ENCODE measurements at places on chromosomes 6 and 20.

DNA sequence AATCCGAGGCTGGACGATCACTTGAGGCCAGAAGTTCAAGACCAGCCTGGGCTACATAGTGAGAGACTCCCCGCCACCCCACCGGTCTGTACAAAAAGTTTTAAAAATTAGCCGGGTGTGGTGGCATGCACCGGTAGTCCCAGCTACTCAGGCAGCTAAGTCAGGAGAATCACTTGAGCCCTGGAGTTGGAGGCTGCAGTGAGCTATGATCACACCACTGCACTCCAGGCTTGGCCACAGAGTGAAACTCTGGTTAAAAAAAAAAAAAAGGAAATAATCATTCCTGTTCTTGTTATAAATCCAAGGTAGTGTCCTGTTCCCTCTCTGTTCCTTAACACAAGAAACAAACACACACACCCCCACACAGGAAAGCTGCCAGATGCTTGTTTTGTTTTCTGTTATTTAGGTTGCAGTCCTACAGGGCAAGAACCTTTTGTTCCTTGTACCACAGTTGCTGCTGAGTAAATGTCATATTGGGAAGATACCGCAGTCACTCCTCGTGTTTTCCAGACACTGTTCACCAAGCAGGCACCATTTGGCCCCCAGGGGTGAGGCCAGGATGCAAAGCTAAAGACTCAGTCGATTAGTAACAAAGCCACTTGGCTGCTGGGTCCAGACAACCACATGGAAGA lies 28.9 kb downstream of the ASIP start:
- DNase-seq: no peak

DNA sequence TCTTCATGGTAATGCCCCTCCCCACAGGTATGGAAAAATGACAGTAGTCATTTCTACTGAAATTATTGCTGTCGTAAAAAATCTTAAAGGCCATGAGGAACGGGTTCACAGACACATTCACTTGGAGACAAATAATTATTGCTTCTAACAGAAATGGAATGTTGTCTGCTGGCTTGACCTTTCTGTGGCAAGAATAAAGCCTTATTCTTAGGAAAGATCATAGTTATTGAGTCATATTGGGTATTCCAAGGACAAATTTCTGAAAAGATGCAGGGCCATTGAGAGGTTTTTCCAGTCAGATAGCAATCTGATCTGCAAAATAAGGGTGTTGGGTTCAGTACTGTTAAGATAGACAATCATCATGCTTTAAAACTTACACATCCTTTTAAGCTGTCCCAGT lies 29.2 kb downstream of the AKAP7 start:
- no peak for DNase-seq

- DNase-seq: peak; percentile 95
Observed at GRCh38 chr6:30614843-30615218, 2.2 kb downstream of the PPP1R10 start.

GRCh38 chr6:23522792-23523547 lies 603.0 kb upstream of the NRSN1 start:
- no peak for DNase-seq

DNA sequence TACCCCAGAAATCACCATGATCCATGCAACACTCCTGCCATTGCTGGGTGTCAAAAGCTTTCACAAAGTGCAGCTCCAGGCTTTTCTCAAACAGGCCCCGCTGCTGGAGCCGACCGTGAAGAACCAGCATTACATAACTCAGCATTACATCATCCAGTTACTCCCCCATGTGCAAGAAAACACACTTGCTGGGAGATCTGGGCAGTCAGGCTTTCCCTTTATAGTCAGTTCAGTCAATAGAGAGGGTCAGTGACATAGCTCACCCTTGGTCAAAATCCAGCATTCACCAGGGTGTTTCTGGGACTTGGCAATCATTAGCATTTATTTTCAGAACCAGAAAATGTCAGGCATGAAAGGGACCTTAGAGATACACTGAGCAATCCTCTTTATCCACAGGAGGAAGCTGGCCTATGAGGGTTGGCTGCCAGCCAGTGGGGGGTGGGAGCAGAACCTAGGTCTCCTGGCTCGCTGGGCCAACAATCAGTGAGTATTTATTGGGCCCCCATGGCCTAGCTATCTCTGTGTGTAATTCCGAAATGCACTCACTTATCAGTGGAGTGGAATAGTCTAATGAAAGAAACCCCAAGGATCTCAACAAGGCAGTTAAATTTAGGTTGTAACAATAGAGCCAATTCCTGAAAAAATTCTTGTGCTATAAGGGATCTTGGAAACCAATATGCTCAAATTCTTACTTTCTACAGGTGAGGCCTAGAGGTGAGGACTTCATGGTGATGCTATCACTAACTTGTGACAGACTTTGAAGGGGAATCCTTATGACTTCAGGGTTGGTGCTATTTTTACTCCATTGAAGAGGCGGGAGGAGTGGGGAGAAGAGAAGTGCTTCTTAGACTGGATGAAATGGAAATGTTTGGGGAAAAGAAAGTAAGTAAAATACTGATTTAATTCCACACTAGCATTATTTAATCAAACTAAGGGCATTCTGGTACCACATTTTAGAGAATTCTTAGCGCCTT lies 54.6 kb downstream of the LYRM4 start:
- no peak for DNase-seq

DNA sequence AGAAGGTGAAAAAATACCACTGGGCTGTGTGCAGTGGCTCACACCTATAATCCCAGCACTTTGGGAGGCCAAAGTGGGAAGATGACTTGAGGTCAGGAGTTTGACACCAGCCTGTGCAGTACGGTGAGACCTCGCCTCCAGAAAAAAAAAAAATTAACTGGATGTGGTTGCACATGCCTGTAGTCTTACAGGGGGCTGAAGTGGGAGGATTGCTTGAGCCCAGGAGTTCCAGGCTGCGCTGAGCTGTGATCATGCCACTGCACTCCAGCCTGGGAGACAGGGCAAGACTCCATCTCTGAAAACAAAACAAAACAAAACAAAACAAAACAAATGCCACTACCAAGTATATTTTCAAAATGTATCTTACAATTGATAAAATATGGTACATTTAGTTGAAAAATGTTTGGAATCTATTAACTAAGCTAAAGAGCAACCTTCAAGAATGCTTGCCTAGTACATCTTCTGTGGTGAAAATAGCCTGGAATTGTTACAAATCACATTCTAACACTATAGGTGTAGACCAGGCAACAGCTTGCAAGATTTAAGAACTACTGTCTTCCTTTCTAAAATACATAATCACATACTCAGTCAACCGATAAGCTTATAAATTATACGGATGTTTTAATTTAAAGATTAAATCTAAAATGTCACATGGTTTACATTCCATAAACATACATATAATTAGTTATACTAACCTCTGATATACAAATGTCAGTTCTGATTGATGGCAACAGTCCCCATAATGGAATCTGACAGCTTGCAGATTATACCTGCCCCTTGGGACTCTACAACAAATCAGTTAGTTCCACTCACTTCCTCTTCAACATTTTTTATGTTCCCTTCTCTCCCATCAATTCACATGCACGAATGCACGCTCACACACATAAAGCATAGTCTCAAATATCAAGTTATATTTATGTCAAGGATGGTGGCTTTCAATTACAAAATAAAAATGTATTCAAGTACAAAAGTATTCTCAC lies 150.8 kb downstream of the ASCC3 start:
- no peak for DNase-seq

DNA sequence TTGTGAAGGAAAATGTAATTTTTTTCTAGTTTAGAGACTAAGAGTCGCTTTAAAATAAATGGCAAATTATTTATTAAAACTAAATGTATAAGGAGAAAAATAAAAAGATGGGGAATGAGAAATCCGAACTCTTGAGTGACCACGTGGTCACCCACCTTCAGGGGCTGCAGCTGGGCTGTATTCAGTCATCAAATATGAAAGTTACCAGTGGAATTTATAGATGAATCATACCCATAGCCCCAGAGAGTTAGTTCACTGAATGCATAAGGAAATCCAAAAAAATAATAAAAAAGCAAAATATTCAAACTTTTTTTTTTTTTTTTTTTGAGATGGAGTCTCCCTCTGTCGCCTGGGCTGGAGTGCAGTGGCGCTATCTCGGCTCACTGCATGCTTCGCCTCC lies 947.7 kb upstream of the ADGRB3 start:
- no peak for DNase-seq

- DNase-seq: no peak
Observed at GRCh38 chr6:12603673-12604049, 112.9 kb upstream of the PHACTR1 start.

- no peak for DNase-seq
Observed at GRCh38 chr20:40682104-40682981, 6.7 kb downstream of the MAFB start.

- no peak for DNase-seq
Observed at GRCh38 chr20:62776035-62776691, 20.1 kb upstream of the MRGBP start.

GRCh38 chr6:72245565-72245964 lies 359.2 kb downstream of the RIMS1 start:
- no peak for DNase-seq

DNA sequence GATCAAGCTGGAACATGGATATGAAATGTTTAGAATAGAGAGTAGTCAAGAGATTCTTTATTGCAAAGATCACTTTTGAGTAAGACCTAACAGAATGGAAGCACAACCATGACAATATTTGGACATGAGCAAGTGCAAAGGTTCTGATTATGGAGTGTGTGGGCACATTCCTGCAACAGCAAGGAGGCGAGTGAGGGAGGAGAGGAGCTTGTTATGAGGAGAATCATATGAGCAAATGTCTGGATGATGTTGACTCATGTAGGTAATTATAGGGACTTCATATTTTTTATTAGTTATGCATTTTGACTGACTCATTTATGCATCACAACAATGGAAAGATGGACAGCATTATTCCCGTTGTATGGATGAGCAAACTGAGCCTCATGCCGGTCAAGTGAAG lies 100.8 kb upstream of the SLC35B3 start:
- no peak for DNase-seq

DNA sequence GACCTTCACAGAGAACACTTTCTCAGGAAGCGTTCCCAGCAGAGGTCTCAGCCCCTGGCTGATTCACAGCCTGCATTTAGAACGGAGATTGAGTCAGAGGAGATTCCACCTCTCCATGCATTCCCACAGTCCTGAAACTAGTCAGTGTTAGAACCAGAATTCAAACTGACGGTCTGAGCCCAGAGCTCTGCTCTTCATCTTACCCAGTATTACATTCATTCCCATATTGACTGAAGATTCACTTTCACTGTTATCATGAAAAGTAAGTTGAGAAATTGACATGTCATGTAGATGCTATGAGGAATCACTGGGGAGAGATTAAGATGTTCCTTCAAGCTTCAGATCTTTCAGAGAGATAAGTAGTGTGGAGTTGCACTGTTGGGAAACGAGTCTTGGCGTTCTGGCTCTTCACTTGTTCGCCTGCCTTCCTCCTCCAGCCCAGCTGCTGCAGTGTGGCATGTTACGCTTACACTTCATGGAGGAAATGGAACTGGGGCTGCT lies 28.3 kb downstream of the MAS1 start:
- no peak for DNase-seq

DNA sequence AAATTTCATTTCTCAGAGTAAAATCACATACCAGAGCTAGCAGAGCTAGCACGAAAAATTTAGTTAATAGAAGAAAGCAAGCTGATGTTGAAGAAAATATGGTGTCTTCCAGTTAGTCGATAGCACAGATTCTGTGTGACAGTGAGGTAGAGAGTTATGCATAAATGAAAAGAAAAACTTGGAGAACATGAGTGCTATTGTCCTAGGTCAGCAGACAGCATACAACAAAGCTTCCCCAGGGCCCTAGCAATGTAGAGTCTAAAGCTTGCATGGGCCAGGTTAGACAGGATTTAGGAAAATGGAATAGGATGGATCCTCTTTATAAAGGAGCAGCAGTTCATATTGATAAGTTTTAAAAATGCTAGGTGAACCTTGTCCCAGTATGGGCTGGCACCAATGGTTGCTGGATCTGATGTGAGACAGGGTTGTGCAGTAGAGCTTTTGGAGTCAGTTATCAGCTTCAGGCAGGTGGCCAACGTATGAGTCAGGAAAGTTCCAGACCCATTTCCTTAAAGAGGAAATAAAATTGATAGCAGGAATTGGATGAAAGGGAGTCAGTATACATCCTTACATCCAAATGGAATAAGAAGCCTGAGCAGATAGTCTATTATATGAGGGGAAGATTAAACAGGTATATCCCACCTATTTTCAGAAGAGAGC lies 277.2 kb downstream of the FRK start:
- no peak for DNase-seq

- peak; percentile 70 for DNase-seq
Observed at GRCh38 chr6:170049641-170050561, 241.0 kb downstream of the DLL1 start.

DNA sequence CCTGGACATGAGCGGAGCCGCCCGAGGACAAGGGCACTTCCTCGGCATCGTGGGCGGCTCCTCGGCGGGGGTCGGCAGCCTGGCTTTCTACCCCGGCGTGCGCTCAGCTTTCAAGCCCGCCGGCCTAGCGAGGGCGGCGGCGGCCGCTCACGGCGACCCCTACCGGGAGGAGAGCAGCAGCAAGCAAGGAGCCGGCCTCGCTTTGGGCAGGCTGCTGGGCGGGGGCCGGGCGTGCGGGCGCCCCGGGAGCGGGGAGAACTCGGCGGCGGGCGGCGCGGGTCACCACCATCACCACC lies 6.7 kb downstream of the PRDM13 start:
- DNase-seq: no peak

- peak; percentile 37 for DNase-seq
Observed at GRCh38 chr6:35496841-35497570, at the start of gene TEAD3. TEAD3 (minus strand) TSS chr6:35497079.

- DNase-seq: no peak
Observed at GRCh38 chr6:133553652-133554051, 312.5 kb downstream of the EYA4 start.

GRCh38 chr20:63090682-63091571 lies 84.2 kb upstream of the BHLHE23 start:
- DNase-seq: peak; percentile 11

GRCh38 chr6:167779993-167780655 lies 46.6 kb upstream of the AFDN start:
- DNase-seq: no peak

DNA sequence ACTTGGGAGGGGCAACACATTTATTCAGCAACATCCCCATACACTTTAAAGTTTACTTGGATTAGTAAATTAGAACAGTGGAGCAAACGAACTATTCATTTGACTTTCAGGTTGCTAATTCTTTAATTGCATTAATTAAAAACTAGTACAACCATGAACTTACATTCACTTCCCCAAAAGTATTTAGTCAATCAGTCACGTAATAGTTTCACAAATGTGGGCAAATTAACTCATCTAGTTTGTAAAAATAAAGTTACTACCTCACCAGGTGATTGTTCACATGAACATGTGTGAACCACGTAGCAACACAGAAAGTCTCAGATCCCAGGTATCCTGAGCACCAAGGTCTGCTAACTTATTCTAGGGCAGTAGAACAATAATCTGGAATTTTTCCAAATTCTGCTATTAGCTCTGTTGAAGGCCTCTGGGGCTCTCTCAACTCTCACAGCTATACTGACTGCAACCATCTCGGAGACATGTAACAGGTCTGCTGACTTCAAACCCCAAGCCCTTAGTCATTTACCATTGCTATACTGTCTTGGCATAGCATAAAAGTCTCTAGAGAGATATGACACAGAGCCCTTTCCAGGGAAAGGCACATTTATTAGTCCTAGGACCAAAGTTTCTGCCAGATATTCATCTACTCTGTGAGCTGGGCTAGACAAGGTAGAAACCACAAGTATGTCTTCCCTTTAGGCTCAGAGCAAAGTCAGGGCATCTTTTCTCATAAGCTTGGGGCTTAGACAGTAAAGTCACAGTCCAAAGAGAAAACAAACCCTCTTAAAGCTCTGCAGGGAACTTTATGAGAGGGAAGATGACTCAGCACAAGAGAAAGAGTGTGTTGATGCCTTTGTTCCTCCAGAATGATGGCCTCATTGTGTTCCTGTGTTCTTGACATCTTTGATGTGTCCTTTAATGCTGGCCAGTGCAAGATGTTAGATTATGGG lies 50.9 kb upstream of the CCDC28A start:
- DNase-seq: no peak
